CD4-positive, alpha-beta T cell treated with Interleukin-1 beta for 1 hour (primary cell): ENCODE measurements at places on chromosomes 7 and 10.

GRCh38 chr10:86651631-86652331, 2.6 kb upstream of the OPN4 start:
- DNase-seq = no peak

GRCh38 chr10:72087392-72087968, 871 bp downstream of the SPOCK2 start:
- DNase-seq = peak; percentile 46

GRCh38 chr10:128032466-128032865, 93.8 kb downstream of the MKI67 start:
- no peak for DNase-seq

GRCh38 chr7:100024020-100024619, 8.7 kb downstream of the ZKSCAN1 start:
- no peak for DNase-seq

DNA sequence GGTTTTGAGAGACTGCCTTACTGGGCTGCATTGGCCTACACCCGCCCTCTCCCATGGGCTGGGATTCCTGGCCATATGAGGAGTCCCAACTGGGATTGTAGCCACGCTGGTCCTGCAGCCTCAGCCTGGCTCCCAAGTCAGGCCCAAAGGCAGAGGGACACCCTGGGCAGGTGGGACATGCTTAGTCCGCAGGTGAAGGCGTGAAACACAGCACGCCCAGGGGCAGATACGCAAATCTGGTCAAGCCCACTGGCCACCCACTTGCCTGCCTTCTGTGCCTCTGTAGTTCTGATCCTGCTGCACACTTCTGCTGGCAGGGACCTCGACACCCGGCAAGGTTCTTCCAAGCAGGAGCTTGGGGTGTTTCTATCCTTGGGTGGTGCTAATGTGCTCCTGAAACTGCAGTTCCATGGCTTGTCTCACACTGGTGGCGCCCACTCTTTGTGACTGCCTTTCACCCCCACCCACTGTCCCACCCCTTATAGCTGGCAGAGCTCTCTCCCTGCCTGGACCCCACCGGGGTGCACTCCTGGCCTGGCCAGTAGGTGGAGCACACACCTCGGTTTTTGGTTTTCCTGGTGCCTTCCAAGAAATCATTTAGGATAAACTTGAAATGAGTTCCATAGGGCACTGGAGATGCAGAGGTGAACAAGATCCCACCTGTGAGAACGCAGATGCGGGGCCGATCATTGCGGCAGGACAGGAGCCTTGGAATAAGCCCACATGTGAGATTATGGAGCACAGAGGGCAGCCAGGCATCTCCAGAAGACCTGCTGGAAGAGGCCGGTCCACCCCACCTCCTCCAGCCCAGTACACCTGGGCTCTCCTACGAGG, 47.9 kb downstream of the MKI67 start:
- peak; percentile 51 for DNase-seq

GRCh38 chr7:155644971-155645509, 579 bp downstream of the RBM33 start:
- DNase-seq = peak; percentile 48

GRCh38 chr7:54342458-54342857, 199.7 kb upstream of the VSTM2A start:
- DNase-seq = no peak

- no peak for DNase-seq
Measured at GRCh38 chr7:66036788-66037187, 38.8 kb upstream of the ASL start.

GRCh38 chr7:76394957-76395356, 14.5 kb downstream of the SSC4D start:
- DNase-seq = no peak

GRCh38 chr7:80921130-80921529, 2.3 kb upstream of the SEMA3C start:
- DNase-seq = no peak

- no peak for DNase-seq
Measured at GRCh38 chr10:1291178-1292090, 235.2 kb downstream of the WDR37 start.
